ENCODE measurements at places on chromosomes 11 and 22.

- DNase-seq: no peak
Measured at GRCh38 chr11:37078521-37078920, 480.5 kb upstream of the RAG2 start.

- no peak for DNase-seq
Measured at GRCh38 chr22:47043835-47044721, 281.6 kb downstream of the TBC1D22A start.

- no peak for DNase-seq
Measured at GRCh38 chr11:70180906-70181305, 22.2 kb upstream of the FADD start.

GRCh38 chr11:21144531-21144930, 475.1 kb downstream of the NELL1 start:
- DNase-seq: no peak

DNA sequence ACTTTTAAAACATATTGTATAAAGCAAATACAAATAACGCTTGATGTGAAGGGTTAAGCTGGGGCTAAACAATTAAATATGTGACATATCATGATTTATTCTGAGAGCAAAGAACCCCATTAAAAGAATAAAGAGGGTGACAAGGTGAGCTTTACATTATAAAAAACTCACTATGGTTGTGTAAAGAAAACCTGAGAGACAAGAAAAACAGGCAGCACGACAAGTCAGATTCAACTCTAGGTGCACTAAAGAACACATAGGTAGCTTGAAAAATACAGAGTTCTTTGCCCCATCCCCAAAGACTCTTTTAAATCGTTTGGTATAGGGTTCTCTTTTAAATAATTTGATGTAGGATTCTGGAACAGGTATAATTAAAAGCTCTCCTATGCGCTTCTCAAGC, 63.5 kb downstream of the LUZP2 start:
- no peak for DNase-seq

DNA sequence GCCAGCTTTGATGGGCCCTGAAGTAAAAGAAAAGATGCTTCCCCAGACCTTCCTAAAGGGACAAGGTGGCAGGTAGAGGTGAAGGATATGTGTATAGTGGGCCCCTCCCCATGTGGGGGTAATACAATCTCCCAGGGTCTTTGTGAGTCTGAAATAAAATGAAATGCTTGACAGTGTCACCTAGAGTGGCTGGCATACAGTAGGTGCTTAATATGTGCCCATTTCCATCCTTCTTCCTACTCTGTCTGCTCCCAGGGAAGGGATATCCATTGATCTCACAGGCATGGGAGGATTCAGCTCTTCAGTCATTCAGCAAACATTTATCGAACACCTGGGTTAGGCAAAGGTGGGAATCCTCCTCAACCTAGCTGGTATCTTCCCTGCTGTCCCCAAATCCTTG, 6.1 kb upstream of the CREB3L1 start:
- no peak for DNase-seq

DNA sequence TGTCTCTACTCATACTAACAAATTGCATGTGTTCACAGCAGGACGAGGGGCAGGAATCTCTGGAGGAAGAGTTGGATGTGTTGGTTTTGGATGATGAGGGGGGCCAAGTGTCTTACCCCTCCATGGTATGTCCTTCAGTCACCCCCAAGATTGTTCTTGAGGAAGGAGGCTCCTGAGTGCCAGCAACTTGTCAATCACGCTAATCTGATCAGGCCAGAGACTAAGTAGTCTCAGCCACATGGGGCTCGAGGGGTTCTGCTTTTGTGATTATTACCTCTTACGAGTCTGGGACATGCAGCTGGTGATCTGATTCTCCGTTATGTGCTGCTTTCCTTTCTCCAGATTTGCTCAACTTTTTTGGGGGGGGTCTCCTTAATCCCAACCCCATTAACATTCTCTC, 54.3 kb downstream of the CTNND1 start:
- no peak for DNase-seq

DNA sequence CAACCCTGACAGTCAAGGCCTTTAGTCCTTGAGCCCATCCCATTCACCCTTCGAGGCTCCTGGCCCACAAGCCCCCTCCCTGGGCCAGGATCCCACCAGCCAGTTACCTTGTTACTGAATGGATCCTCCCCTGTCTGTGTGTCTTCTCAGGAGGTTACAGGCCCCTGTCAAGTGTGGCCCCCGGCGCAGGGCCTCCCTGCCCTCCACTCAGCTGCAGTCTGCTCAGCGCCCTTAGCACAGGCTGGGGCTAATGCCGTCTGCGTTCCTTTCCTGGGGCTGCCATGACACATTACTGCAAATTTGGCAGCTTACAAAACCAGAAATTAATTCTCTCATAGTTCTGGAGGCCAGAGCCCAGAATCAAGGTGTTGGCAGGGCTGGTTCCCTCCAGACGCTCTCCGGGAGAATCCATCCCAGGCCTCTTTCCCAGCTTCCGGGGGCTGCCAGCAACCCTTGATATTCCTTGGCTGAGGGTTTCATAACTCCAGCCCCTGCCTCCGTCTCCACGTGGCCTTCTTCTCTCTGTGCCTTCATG, 9.4 kb upstream of the SYT12 start:
- no peak for DNase-seq

DNA sequence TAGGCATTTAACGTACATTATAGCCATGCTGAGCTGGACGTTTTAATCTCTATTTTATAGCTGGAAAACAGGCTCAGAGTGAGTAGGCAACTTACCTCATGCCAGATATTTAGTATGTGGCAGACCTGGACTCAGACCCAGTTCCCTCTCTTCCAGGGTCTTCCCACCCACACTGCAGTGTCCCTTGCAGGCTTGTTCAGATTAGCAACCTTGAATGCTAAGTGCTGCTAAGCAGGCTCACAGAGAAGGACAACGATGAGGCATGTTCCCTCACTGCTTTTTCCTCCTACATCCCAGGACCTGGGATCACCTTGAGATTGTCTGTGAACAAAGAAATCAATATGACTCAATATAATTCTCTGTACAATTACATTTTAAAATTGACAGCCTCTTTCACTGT, 65.6 kb downstream of the NCAM1 start:
- no peak for DNase-seq

DNA sequence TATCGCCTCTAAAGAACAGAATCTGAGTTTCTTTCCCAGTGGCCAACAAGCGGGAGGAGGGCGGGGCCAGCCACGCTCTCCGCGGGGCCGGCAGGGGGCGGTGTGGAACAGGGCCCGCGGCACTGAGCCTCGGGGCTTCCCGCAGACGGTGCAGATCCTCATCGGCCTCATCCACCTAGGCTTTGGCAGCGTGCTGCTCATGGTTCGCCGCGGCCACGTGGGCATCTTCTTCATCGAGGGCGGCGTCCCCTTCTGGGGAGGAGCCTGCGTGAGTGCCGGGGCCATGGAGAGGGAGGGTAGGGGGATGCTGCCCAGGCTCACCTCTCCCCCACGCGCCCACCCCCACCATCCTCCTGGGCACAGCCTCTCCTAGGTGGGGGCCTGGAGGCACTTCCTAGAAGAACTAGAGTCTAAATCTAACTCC, 10.7 kb downstream of the MS4A15 start:
- no peak for DNase-seq

DNA sequence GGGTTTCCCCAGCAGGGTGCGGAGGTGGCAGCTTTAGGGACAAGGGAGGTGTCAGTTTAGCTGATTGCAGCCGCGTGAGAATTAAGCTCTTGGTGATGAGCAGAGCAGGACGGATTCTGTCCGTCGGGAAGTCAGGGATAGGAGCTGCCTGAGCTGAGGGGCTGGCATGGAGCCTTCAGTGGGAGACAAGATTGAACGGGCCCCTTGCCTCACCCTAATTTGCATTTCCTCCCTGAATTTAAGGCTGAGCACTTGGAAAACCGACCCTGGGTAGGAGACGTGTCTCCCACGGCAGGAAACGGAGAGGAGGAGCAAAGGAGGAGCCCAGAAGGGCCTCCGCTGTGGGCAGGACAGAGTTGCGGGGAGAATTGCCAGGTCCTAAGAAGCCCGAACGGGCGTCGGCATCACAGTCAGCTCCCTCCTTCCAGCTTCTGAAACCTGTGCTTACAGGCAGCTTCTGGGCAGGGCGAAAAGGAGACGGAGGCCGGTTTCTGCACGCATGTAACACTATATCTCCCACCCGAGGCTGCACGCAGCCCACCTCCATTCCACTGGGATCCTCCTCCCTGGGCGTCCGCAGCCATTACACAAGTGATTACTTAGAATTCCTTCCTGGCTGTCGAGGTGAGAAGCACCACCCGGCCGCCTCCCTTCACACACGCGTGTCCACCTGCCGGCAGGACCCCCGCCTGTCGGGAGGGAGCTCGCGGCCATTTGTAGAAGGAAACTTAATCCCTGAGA, 345.8 kb downstream of the BRD1 start:
- DNase-seq: no peak

DNA sequence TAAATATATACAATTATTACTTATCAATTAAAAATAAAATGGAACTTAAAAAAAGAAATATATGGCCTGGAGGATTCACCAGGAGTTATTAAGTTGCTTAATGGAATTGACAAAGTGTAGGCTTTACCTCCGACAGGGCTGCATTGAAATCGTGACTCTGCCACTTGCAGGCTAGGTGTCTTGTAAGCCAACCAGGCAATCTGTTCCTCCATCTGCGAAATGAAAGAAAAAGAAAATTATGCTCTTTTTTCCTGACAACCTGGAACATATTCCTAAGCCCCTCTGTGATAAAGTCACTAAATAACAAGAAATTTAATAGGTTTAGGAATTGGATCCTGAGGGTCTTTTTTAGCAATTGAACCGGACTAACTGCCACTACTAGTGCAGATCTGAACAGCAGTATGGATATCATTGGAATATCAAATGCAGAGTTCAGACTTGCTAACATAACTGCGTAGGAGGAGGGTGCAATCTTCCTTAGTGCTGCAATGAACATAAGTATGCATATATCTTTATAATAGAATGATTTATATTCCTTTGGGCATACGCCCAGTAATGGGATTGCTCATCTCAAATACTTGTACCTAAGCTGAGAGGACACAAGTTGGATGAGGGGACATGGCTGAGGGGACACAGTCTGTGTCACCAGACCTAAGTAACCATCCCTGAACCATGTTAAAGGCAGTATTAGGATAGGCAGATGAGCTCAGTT, 42.5 kb upstream of the CEP126 start:
- no peak for DNase-seq

DNA sequence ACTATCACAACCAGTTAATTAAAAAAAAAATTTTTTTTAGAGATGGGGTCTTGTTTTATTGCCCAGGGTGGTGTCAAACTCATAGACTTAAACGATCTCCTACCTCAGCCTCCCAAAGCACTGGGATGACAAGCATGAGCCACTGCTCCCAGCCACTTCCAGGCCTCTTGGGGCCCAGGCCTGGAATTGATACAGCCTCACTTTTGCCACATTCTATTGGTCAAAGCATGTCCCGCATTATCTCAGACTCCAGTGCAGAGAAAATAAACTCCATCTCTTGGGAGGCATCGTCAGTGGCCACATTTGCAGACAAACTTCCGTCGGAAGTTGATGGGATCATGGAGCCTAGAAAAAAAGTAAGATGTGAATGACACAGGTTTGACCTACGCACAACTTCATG, 9.4 kb upstream of the RASD2 start:
- no peak for DNase-seq

GRCh38 chr11:94281324-94281723, 23.1 kb upstream of the IZUMO1R start:
- DNase-seq: no peak

DNA sequence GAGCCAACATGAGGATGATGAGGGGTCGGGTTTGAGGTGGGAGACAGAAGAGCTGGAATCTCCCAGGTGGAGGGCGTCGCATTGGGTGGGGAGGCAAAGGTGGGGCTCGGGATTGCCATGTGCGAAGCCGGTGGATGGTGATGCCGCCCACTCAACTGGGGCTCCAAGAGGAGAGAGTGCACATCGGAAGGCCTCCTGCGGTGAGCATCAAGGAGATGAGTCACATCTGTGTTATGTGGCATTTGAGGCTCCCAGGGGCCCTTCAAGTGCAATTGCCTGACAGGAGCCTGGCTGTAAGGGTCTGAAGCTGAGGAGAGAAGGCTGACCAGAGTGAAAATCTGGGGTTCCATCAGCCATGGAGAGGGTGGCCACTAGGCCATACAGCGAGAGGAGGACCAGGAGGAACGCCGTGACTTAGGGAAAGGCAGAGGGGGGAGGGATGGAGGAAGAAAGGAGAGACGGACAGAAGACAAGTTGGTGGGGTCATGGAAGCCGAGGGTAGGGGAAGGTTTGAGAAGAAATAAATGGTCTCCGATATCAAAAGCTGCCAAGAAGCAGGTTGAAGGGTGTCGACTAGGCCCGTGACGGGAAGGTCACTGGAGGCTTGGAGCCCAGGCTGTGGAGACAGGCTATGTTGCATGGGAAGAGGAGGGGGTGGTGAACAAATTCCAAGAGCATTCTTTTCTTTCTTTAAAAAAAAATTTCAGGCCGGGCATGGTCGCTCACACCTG, 21.3 kb downstream of the RASD2 start:
- DNase-seq: no peak

- DNase-seq: no peak
Measured at GRCh38 chr22:45129703-45130524, 33.8 kb upstream of the NUP50 start.

GRCh38 chr22:44287121-44287693, 25.5 kb downstream of the SHISAL1 start:
- no peak for DNase-seq

Data from ascending aorta (tissue), 2 donors.